ENCODE measurements at places on chromosomes 2 and 18.

DNA sequence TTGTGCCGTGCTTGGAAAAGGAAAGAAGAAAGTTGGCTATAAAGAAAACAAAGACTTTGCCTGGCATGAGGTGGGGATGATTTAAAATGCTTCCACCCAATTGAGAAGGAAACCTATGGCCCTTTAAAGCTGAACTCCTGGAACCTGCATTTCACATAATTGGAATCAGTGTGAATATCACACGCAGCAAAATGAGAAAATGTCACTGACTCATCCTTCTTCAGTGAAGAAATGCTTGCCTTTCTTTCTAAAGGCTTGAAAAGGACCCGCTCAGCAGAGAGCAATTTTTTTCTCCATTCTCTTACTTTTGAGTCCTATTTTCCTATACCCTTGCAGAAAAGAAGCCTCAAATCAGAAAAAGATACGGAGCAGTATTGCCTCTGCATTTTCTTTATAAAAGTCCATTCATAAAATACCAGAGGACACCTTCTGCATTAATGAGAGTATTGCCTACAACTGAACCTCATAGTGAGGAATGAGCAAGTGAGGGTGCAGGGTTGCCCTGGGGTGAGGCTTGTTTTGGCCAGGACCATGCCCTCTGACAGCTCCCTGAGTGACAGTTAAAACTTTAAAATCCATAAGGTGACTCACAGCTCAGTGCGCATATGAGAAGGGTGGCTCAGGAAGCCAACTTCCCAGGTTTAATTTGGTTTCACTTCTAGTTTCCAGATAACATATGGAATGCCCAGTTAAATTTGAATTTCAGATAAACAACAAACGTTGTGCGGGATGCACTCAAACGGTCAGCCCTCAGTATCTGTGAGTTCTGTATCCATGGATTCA is 191.9 kb upstream of the GYPC start:
- DNase-seq: no peak

DNA sequence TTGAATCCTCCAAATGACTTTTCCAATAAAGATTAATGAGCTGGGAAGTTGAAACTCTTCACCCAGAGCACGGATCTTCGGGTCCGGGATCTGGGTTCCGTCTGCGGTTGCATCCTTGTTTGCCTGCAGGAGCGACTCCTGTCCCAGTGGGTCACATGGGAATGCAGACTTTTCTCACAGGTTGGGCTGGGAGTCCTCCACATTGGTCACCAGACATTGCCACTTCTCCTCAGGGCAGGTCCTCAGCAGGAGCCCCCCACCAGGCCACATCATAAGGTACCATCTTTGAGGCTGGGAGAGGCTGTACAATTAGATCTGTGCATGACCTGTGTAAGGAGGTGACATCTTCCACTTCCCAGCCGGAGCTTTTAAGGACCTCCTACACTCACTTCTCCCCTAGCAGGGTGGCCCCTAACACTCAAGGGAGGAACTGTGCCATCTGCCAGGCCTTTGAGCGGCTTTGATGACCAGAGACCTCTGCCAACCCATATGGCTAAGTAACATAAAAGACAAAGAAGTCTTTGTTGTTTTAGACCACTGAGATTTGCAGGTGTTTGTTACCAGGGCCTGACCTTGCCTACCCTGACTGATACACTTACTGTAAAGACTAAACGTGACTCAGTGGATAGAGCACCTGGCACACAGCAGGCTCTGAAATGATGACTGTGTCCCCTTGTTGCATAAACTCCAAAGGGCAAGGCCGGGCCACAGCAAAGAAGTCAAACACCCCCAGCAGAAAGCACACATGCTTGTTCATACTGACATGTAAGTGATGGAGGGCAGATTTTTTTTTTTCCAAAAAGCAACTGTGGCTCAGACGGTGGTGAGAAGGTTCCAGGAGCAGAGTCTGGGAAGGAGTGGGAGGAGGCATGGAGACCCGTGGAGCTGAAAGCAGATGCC is 7.9 kb upstream of the TEX51 start:
- DNase-seq: no peak

DNA sequence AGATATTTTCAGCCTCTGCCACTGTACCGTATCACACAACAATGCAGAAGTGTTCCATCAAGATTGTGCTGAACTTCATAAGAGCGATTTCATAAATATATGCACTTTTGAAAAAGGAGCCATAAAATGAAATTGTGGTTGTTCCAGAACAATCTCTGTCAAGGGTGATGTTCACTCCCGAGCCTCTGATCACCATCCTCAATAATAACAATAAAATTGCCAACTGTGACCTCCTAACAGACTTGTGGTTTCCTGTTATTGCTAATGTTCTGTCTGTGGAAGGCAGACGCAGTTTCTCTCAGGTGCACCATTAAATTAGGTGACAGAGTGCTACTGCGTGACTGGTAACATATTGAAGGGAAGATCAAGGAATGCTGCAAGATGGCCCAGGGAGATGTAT is 383.7 kb downstream of the SOCS6 start:
- DNase-seq: peak; percentile 86

- no peak for DNase-seq
These were observed 28.6 kb downstream of the ITGA6 start for GRCh38 chr2:172456002-172456401.

GRCh38 chr2:216015722-216016464 is 2.5 kb upstream of the MREG start:
- peak; percentile 62 for DNase-seq

DNA sequence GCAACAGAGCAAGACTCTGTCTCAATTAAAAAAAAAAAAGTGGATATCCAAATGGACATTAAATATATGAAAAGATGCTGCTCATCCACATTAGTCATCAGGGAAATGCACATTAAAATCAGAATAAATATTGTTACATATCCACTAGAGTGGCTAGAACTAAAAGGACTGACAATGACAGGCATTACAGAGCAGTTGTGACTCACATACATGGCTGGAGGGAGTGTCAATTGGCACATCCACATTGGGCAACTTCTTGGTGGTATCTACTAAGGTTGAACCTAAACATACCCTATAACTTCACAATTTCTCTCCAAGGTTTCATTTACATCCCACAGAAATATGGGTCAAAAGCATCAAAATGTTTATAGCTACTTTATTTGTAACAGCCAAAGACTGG is 14.0 kb upstream of the DNER start:
- no peak for DNase-seq

- DNase-seq: no peak
These were observed 661.3 kb downstream of the TMEM182 start for GRCh38 chr2:103423100-103423499.

Data from CD4-positive, alpha-beta T cell treated with Interleukin-4 for 4 hours (primary cell).